Bronchial epithelial cell (primary cell): ENCODE measurements at places on chromosomes 1 and 21. TPM values are rescaled to one million over a fixed set of nuclear protein-coding genes. Genes with fewer than 3 reads are reported as not detected.

OLFML3 gene
- total RNA-seq, result 0.13 and 1.6 TPM in 2 replicates

PGLYRP3 gene
- 0.53 and 4.6 TPM in 2 replicates for total RNA-seq

AXDND1 gene
- total RNA-seq, result 0.26 TPM in 1 of 2 replicates, not detected in the other

FCRLA gene
- under 0.01 and 0.26 TPM in 2 replicates for total RNA-seq

HSPA13 gene
- total RNA-seq, result 95.6 and 109 TPM in 2 replicates

DNA sequence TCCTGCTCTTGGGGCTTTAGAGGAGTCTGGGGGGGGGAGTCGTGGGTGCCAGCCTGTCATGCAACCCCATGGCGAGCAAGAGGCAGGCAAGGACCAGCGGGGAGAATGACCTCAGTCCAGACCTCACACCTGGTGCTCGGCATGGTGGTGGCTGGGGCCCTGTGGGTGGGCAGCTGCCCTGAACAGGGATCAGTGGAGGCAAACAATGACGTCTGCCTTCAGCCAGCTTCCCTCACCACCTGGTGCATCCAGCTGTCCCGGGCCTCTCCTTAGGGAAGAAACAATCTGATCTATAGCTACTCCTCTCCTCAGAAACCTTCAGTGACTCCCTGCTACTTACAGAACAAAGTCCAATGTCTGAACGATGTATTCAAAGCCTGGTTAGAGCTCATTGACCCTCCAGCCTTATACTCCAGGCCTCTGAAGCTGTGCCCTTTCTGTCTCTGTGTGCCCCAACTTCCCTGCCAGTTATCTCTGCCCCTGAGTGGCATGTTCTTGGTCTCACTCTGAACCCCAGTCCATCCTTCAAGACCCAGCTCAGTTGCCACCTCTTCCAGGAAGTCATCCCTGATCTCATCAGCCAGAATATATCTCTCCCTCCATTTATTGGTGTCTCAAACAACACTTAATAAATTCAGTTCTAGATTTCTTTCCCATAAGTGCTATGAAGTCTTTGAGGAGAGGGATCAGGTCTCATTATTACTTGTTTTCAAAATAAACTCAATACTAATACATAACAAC is 6.6 kb downstream of the PADI2 start:
- no peak for DNase-seq

- peak; percentile 92 for DNase-seq
These were observed 88.2 kb upstream of the PALMD start for GRCh38 chr1:99557546-99558202.

DNA sequence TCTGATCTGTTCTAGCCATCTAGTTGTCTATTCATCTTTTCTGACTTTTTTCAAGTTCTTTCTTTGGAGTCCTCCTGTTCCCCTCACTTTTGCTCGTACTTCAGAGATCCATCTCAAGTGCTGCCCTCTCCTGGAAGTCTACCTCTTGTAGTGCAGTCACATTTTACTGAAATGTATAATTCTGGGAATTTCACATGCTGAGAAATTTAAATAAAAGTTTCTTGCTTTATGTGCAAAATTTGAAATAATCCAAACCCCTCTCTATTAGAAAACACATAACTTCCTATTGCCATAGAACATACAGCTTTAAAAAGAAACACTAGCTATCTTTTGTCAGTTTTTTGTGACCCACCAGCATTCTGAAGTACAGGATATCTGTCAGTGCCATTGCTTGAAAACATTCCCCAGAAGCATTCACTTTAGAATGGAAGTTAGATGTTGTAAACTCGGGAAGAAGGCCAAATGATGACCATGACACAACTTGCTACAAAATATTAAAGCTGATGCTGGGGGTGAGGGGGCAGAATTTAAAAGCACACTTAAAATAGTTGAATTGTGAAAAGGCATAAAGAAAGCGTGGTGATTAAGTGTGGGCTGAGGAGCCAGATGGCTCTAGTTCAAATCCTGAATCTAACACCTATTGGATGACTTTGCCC is 22.0 kb downstream of the RLF start:
- DNase-seq, result peak; percentile 40

DNA sequence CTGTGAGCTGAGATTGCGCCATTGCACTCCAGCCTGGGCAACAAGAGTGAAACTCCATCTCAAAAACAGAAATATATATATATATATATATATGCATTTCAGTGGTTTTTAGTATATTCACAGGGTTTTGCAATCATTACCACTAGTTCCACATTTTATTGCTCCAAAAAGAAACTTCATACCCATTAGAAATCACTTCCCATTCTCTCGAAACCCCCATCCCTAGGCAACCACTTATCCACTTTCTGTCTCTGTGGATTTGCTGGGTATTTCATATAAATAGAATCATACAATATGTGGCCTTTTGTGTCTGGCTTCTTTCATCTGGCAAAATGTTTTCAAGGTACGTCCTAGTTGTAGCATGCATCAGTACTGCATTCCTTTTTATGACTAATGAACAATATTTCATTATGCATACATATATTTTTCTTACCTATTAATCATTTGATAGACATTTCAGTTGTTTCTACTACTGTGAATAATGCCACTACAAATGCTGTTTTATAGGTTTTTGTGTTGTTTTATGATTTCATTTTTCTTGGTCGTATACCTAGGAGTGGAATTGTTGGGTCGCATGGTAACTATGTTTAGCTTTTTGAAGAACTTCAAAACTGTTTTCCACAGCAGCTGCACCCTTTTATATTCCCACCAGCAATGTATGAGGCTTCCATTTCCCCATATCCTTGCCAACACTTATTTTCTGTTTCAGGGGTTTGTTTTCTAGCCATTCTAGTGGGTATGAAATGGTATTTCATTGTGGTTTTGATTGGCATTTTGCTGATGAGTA is 95.9 kb downstream of the PHTF1 start:
- DNase-seq, result peak; percentile 86

- DNase-seq, result peak; percentile 83
These were observed 34.8 kb downstream of the ANKRD13C start for GRCh38 chr1:70319750-70320149.

DNA sequence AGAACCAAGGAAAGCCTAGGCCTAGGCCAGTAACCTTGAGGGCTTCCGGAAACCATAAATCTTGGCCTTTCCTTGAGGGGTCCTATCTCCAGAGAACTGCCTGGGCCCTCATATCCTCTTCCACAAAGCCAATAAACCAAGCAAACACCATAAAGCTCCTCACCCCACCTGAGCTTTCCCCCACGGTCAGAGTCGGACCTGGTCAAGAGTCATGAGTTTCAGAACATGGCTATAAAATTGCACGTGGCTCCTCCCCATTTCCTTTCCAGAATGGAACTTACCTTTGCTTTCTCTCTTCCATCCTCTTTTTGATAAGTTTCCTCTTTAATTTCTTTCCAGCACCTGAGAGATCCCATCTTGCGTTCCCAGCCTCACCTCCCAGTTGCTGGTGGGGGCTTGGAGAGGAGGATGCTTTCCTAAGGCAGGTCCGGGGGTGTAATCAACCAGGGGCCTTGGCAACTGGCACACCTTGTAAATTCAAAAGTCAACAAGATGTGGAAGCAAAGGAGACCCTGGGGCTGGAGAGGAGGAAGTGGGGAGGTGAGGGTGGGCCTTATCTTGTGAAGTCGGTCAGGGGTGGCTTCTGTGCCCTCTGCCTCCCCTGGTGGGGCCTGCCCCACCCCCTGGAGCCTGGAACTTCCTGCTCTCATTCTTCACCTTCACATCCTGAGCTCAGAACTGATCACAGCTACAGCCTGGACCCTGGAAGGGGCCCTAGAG is 259.9 kb downstream of the FOXD2 start:
- DNase-seq, result no peak

- peak; percentile 94 for DNase-seq
These were observed 114.6 kb upstream of the DUSP10 start for GRCh38 chr1:221856228-221857093.

DNA sequence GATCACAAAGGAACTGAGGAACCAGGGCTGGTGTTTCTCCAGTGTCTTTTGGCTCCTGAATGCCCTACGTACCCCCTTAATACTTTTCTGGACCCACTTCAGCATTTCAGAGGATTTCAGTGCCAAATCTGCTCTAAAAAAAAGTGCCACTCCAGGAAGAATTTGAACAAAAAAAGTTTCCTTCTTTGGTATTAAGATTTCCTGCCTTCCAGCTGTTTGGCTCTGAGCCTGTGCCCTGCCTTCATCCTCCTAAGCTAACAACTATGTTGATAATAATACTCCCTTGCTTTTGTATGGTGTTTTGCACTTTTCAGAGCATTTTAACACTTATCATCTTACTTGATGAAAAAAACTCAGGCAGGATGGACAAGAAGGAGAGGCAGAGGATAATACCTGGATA is 11.0 kb upstream of the RIMS3 start:
- DNase-seq, result no peak

DNA sequence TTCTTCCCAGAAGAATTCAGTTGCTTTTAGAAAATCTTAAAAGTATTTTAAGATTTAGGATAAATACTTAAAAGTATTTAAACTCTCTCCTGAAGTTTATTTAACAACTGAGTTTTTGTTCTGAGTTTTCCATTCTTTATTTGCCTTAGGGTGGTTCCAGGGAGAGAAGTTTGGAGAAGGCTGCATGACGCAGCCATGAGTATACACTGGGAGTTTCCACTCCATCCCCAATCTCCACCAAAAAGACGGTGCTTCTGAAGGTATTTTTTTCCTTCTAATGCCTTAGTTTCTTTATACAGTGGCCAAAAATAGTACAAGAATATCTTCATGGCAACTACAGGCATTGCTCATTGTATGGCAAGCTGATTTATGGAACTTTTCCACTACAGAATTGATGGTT is 122.7 kb downstream of the ST6GALNAC5 start:
- DNase-seq, result peak; percentile 59

DNA sequence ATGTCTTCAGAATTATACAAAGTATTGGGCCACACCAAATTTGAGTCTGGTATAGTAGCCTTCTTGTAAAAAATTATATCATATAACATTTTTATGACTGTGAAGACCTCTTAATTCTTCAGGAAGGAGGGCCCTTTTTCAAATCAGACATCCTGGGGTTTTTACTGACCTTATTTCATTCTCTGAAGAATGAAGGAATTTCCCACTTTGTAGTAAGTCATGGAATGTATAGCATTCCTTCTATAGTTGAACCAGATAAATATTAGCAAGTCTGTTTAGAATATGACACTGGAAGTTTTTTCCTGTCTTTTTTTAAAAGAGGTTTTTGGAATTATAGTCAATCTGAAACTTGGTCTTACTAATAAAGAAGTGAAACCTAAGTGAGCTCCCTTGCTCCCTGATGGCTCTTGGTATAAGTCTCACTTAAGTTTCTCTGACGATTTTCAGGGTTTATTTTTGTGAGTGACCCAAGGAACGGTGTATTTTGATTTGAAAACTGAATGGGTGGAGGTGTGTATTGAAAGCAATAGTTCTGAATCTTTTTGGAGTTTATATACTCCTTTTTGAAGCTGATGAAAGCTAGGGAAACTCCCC is 23.7 kb downstream of the SNX27 start:
- DNase-seq, result no peak

DNA sequence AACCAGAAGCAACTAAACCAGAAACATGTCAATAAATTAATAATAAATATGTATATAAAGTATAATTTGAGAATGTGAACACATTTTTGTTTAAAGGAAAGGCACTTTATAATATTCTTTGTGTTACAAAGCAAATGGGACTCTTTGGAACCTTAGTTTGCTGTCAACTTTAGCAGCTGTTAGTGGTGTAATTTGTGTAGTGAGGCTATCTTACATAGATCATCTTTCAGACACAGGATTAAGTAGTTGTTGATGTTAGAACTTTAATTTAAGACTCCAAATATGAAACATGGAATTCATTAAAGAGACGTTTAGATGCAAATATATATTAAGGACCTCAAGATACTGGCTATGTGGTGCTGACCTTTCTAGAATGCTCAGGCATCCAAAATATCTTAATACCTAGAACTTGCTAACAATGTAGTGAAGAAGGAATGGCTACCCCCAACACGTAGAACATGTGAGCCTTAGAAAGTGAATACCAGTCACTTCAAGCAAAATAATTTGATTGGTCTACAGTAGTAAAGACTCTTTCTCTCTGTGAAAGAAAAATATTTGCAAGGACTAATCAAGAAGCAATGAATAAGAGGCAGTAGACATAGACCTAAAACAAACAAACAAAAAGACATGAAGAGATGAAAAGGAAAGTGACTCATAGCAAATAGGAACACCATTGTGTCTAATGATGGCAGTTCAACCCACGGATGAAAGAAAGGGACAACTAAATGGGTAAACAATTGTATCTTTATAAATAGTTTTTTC is 811.4 kb downstream of the USP25 start:
- peak; percentile 48 for DNase-seq

DNA sequence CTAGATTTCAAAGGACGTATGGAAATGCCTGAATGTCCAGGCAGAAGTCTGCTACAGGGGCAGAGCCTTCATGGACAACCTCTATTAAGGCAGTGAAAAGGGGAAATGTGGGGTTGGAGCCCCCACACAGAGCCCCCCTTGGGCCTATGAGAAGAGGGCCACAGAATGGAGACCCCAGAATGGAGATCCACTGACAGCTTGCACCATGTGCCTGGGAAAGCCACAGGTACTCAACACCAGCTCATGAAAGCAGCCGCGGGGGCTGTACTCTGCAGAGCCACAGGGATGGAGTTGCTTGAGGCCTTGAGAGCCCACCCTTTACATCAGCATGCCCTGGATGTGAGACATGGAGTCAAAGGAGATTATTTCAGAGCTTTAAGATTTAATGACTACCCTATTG is 108.7 kb downstream of the DMRTB1 start:
- no peak for DNase-seq

DNA sequence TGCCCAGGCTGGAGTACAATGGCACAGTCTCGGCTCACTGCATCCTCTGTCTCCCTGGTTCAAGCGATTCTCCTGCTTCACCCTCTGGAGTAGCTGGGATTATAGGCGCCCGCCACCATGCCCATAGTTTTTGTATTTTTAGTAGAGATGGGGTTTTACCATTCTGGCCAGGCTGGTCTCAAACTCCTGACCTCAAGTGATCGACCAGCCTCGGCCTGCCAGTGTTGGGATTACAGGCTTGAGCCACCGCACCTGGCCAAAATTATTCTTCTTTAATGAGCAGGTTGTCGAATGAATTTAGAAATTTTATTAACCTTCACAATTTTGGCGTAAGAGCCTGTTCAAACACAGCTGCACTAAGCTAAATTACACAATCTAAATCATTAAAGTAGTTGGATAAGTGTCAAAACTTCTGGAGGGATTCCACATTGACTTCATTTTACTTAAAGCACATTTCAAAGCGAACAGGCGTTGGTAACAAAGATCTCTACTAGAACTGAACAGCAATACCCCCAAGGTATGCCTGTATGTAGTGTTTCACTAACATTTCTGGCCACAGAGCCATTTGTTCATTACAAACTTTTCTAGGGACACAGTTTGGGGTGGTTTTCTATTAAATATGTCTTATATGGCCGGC is 5.2 kb upstream of the CTH start:
- DNase-seq, result no peak

DNA sequence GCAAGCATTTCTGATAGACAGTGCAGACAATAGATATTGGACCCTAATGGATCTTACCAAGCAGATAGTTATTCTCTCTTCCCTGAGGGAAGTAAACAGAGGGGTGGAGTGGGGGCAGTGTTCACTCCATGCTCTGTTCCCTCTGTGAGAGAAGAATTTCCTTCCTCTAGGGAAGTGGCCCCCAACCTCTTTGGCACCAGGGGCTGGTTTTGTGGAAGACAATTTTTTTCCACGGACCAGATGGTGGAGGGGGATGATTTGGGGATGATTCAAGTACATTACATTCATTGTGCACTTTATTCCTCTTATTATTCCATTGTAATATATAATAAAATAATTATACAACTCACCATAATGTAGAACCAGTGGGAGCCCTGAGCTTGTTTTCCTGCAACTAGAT is 459.9 kb downstream of the ADGRL2 start:
- DNase-seq, result no peak
